ENCODE measurements at places on chromosomes 16 and 17.

DNA sequence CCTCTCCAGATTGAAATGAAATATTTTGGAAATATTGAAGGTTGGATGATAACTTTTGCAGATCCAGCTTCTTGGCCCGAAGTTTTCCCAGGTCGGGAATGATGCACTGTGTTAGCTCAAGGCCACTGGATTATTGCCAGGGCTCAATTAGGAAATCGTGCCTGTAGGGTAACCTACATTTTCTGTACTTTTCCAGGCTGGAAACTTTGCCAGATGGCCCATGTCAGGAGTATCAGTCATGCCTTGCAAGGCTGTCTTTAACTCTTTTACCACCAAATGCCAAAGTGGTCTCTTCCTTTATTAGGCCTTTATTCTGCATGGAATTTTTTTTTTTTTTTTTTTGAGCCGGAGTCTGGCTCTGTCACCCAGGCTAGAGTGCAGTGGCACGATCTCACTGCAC is 8.9 kb upstream of the SEC14L1 start:
- no peak for DNase-seq

DNA sequence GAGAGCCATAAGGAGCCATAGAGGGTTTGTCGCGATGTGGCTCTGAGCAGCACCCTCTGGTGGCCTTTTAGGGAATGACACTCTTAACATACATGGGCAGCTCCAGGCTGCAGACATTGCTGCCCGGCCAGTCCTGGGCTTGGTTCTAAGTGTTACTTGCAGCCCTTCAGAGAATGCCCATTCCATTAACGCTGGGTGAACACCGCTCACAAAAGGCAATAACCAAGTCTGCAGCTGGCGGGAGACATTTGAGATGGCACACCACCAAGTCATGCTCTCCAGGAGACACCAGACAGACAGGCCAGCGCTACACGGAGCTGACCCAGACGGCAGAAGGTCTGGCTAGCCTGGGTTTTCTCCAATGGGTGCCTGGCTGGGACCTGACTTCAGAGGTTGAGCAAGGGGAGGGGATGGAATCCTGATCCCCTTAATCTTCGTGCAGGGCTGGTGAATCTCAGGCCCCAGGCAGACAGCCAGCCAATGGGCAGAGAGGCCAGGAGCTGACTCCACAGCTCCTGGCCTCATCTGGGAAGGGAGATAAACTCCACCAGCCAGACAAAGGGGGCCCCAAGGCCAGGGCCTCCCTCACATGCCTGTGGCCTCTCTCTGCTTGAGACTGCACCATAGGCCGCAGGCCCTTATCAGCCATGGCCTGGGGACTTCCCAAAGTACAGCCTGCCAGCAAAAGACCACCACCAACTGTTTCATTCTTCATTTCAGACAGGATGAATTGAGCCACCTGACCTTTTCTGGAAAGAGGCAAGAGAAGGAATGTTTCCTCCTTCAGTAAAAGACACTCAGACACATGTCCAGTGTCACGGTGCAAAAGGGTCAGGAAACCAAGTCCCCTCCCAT is 58.8 kb downstream of the ZDHHC7 start:
- peak; percentile 91 for DNase-seq

- no peak for DNase-seq
These were observed 1.4 kb upstream of the SETD6 start for GRCh38 chr16:58513874-58514273.

- DNase-seq, result no peak
These were observed 47.4 kb upstream of the JPH3 start for GRCh38 chr16:87554754-87555427.
